Suppressor macrophage treated with lipopolysaccharide for 4 hours (primary cell): ENCODE measurements at places on chromosomes 5 and 9.

- DNase-seq = no peak
Observed at GRCh38 chr9:114524247-114524681, 19.0 kb upstream of the WHRN start.

DNA sequence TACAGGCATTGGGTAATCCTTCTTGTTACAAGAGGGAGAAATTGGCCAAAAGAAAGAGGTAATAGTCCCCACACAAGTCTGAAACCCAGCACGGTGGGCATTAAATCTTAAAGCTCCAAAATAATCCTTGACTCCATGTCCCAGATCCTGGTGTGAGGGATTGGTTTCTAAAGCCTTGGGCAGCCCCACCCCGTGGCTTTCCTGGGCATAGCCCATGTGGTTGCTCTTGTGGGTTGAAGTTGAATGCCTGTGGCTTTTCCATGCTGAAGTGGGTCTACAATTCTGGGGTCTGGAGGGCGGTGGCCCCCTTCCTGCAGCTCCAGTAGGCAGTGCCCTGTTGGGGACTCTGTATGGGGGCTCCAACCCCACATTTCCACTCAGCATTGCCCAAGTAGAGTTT lies 91.8 kb upstream of the LARP1 start:
- DNase-seq = no peak

DNA sequence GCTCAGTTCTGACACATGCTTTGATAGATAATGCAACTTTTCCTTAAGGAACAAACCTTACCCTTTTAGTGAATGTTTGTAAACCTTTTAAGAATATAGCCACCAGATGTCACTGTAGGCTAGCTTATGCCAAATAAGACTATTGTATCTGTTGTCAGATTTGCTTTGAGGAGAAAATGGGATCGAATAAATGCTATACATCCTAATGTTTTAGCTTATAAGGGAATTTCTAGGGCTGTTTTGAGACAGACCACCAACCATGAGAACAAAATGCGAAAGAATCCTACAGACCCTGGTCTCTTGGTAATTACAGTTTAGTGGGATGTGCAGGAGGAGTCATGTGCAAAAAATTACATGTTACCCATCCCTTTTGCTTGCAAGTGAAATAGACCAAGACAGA lies 127.6 kb upstream of the NMUR2 start:
- DNase-seq = peak; percentile 65

GRCh38 chr9:37471942-37472684 lies 6.9 kb upstream of the ZBTB5 start:
- DNase-seq = peak; percentile 17

GRCh38 chr5:96816991-96817390 lies 9.2 kb upstream of the ERAP1 start:
- peak; percentile 23 for DNase-seq

DNA sequence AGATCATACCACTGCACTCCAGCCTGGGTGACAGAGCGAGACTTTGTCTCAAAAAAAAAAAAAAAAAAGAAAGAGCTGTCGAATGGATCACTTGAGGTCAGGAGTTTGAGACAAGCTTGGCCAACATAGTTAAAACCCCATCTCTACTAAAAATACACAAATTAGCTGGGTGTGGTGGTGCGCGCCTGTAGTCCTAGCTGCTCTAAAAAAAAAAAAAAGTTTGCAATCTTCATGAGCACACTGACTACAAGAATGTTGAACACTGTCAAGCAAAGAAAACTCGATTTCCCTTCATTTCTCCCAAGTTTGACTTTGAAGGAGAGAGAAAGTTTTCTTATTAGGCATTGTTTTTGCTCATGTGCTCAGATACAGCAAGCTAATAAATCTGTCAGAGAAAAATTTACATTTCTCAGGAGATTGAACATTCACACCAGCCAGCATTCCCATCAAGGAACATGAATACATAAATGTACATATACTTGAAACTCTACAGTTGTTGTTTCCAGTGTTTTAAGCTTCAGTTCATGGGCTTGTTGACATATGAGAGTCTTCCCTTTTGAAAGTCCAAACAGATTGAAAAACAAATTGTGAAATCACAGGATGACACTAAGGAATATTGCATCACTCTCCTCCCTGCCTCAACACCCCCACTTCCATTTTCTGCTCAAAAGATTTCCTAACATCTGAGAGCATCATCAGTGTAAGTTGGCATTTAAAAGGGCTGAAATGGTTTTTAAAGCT lies 81.8 kb downstream of the ARRDC3 start:
- DNase-seq = peak; percentile 94

- no peak for DNase-seq
Observed at GRCh38 chr5:132008163-132008473, 3.3 kb downstream of the ACSL6 start.

DNA sequence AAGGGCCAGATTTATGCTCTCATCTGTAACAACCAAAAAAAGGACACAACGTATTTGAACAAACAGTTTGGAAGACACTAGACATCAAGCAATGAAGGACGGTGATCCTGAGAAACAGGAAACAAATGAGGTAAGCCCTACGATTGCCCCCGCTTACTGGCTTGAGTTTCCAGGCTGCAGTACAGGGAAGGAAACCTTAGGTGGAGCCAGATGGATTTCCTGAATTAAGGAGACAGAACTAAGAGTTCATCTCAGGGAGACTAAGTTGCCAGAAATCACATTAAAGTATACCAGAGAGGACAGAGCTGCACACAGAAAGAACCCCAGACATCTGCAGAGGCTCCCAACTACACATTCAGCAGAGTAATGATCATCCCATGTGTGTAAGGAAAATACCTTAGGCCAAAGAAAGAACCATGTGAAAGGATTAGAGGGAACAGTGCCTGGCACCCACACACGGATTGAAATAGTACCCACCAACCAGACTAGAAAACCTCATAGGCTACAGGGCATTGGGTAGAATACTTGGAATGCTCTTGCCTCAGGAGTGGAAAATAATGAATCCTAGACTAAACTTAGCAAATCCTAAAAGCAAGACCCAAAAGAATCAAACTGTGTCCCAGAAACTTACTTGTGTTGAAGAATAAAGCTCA lies 99.3 kb upstream of the NIPBL start:
- peak; percentile 33 for DNase-seq

DNA sequence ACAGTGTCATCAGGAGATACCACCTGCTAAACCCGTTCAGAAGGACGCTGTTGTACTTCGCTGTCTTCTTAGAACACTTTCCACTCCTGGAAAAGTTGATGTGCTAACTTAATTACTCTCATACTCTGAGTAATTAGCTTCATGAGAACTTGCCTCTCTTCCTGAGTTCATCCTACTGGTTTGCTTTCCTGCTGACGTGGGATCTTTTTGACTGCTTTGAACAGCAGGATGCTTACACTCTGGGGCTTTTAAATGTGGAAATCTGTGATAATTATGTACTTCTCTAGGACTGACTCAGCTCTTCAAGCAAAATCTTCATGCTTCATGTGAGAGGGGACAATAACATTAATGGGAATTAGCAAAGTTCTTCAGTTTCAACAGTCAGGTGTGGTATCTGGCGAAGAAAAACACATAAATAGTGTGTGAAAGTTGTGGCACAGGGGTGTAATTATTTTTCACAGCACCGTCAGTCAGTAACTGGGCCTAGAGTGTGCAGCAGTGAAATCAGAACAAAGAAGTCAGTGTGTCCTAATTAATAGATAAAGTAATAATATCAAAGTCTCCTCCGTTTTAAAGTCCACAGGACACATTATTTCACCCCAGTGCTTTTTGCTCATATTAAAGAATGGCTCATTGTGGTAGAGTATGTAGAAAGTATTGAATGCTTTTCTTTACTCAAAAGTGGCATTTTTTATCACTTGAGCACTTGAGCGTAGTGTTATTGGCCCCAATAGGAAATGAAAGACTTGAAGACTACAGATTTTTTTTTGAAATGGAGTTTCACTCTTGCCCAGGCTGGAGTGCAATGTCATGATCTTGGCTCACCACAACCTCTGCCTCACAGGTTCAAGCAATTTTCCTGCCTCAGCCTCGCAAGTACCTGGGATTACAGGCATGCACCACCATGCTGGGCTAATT lies 140.9 kb upstream of the DMRT1 start:
- DNase-seq = no peak

DNA sequence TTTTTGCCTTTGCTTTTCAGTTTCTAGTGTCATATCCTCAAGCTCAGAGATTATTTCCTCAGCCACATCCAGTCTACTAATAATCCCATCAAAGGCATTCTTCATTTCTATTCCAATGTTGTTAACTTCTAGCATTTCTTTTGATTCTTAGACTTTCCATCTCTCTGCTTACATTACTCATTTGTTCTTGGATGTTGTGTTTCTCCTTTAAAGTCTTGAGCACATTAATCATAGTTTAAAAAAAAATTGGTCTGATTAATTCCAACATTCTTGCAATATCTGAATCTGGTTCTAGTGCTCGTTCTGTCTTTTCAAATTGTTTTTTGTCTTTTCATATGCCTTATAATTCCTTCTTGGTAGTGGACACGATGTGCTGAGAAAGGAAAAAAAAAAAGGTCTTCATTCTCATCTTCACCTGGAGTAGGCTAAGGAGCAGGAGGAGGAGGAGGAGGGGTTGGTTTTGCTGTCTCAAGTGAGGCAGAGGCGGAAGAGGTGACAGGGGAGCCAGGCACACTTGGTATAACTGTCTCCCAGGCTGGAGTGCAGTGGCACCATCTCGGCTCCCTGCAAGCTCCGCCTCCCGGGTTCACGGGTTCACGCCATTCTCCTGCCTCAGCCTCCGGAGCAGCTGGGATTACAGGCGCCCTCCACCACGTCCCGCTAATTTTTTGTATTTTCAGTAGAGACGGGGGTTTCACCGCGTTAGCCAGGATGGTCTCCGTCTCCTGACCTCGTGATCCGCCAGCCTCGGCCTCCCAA lies 16.3 kb downstream of the PRXL2C start:
- no peak for DNase-seq

DNA sequence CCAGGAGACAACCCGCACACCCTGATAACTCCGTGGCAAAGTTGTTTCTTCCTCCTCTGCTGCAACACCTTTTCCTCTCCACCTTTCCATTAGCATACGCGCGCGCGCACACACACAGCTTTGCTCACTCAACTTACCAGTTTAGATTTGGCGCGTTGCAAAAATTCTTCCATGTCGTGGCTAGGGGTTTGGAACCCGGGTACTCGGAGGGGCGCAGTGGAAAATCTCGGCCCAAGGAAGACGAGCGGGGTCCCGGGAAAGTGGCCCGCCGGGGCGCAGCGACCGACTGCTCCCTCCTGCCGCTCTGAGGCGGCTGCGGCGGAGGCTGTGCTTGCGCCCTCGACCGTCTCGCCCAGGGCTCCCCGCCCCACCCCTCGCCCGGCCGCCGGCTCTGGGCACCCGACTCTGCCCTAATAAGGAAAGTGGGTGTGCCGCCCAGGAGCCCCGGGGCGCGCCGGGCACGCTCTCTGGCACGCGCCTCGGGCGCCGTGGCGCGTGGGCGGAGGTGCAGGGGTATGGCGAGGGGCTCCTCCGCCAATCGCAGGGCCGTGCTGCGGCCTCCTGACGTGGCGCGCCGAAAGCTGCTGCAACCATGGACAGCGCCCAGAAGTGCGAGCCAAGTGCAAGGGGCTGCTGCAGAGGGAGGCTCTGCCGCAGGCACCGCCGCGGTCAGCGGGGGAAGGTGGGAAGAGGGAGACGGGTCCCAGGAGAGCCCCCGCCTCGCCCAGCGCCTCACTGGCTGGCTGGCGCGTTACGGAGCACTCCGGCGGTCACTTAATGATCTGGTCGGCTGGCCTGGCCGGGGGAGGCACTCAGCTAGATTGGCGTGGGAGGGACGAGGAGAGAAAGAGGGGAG lies at the start of gene PRUNE2:
PRUNE2 (minus strand) TSS at position 324 of the 856 bp plus-strand sequence; CDS start at position 173, 151 bp downstream.
- DNase-seq = no peak

- DNase-seq = no peak
Observed at GRCh38 chr9:28792716-28793115, 1219.4 kb upstream of the C9orf72 start.

- no peak for DNase-seq
Observed at GRCh38 chr5:163505049-163505367, 411 bp upstream of the MAT2B start.

DNA sequence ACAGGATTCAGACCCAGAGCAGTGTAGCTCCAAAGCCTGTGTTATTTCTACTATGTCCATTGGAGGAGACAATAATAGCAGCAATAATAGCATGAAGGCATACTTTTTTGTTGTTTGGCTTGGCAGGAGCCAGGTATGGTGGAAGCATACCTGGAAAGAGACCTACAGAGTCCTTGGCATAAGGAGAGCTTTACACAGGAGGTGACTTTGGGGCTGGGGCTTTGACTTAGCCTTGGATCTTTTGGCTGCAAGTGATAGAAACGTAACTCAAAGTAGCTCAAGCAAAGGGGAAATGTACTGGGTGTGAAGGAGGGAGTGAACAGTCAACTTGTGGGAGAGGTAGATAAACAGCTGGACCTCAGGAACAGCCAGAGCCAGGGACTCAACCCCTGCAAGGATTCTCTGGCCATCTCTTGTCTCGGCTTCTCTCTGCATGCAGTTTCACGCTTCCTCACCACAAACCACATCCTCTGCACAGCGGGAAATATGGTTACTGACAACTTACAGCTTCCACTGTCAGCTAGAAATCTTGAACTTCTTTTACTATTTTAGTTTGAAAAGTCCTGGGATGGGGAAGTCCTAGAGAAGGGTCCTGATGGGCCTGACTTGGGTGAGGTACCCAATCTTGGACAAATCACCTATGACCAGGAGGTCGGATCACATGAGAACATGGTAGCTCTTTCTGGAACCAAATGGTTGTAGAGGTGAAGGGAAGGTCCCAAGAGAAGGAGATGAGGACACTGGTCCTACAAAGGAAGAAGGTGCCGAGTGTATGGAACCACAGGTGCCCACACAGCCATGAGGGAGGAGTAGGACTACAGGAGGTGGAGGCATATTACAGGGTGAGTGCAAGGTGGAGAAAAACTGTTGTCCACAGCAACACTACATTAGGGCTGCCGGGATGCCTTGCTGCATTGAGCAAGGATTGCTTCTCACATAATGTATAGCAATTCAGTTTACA lies 47.0 kb upstream of the TGFBR1 start:
- peak; percentile 74 for DNase-seq

- peak; percentile 92 for DNase-seq
Observed at GRCh38 chr5:66553916-66554575, 42.1 kb upstream of the MAST4 start.

- no peak for DNase-seq
Observed at GRCh38 chr9:114694719-114695269, 12.8 kb upstream of the TEX48 start.

GRCh38 chr9:125649315-125649714 lies 57.7 kb downstream of the MAPKAP1 start:
- DNase-seq = peak; percentile 91

- peak; percentile 9 for DNase-seq
Observed at GRCh38 chr5:151811593-151812321, 40.0 kb downstream of the G3BP1 start.

- DNase-seq = no peak
Observed at GRCh38 chr5:176712546-176713304, 65.4 kb downstream of the TSPAN17 start.

DNA sequence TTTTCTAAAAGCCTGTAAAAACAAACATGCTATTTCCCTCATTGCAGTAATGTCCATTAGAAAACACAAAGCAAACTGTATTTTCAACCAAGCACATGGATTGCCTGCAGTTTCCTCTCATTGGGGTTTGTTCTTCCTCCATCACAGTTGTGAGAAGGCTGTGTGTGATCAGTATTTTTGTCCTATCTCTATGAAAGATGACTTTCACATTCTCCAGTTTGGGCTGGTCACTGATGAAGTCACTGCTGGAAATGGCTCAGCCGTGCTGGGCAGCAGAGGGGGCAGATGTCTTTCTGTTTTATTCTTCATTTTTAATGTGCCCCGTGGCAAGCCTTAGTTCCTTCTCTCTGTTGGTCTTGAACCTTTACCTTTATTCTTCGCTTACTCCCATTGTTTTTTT lies 288.9 kb upstream of the MPDZ start:
- no peak for DNase-seq

- no peak for DNase-seq
Observed at GRCh38 chr5:73387601-73388305, 60.8 kb downstream of the FOXD1 start.

GRCh38 chr9:117156771-117157535 lies 257.9 kb downstream of the ASTN2 start:
- no peak for DNase-seq
